ENCODE measurements at places on chromosomes 6 and 20. TPM values are rescaled to one million over a fixed set of nuclear protein-coding genes. Genes with fewer than 3 reads are reported as not detected.

- no peak for DNase-seq
Measured at GRCh38 chr6:5337573-5337972, 76.3 kb downstream of the FARS2 start.

GRCh38 chr6:102039441-102039840 lies 645.9 kb downstream of the GRIK2 start:
- no peak for DNase-seq

DNA sequence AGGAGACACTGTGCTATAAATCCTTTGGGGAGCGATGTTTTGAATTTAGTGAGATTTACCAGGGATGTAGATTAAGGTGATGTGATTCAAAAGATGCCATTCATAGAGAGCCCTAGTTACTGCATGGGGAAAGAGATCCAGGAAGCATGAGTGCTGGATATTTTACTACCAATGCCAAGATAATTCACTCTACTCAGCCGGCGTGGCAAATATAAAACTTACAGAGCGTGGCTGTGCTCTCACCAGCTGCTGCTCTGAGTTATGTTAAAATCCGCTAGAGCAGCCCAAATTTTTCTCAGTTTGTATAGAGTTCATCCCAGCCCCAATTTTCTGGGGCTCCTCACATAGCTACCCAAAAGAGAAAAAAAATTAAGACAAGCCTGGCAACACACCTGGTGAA lies 48.6 kb downstream of the BFSP1 start:
- no peak for DNase-seq

- DNase-seq: no peak
Measured at GRCh38 chr6:54428431-54428830, 120.2 kb downstream of the TINAG start.

DNA sequence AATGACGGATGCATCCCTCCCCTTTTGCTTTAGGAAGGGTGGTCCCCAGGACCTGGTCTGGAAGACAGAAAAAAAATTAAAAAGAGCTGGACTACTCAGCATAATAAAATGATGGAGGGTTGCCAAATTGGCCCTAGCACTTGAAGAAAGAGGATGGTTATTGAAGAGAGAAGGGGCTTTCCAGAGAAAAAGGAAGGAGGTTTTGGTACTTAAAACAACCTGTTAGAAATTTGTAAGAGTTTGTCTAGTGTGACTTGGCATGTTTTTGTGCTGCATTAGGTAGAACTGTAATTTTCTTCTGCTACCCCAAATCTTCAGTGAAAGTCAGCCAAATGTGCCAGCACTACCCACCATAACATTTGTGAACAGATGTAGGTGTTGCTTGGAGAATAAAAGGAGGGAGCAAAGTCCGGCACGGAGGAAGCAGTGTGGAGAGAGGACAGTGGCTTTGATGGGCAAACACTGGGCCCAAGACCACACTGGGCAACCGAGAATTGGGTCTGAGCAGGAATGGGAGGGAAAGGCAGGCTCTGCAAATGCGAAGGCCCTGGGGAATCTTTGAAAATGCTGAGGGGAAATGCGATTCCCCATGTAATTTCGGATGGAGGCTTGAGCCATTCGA lies 160.9 kb downstream of the QRSL1 start:
- no peak for DNase-seq

GRCh38 chr6:106064142-106064541 lies 22.0 kb upstream of the PRDM1 start:
- no peak for DNase-seq

DNA sequence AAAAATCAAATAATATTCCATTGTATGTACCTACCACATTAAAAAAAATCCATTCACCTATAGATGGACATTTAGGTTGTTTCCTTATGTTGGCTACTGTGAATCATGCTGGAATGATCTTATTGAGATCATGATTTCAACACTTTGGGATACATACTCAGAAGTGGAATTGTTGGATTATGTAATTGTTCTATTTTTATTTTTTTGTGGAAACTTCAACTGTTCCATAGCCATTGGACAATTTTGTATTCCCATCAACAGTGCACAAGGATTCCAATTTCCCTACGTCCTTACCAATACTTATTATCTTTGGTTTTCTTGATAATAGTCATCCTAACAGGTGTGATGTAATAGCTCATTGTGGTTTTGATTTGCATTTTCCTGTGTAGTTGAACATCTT lies 834.0 kb downstream of the MAFB start:
- no peak for DNase-seq

NKX2-2 gene
- not detected for total RNA-seq

- no peak for DNase-seq
Measured at GRCh38 chr6:149403534-149403933, 3.5 kb downstream of the SUMO4 start.

DNA sequence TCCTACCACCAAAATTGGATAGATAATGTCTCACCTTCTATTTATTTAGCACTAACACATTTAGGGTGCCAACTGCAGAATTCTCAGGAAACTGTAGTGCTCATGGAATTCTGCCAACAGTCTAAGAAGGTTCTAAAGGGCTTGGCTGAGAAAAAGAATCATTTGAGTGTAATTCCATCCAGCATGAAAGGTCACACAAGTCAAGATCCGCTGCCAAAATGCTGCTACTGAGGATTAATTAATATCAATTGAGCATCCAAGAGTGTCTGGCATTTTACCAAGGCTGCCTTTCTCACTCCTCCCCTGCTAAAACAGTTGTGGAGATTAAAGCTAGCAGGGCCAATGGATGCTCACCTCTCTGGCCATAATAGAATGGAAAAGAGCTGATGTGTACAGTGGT lies 112.7 kb downstream of the FHL5 start:
- no peak for DNase-seq

COL11A2 gene
- total RNA-seq: 1.2 TPM

ENPP1 gene
- total RNA-seq: 10.2 TPM

E2F1 gene
- 3.8 TPM for total RNA-seq

DCDC2 gene
- total RNA-seq: 6.5 TPM

DNA sequence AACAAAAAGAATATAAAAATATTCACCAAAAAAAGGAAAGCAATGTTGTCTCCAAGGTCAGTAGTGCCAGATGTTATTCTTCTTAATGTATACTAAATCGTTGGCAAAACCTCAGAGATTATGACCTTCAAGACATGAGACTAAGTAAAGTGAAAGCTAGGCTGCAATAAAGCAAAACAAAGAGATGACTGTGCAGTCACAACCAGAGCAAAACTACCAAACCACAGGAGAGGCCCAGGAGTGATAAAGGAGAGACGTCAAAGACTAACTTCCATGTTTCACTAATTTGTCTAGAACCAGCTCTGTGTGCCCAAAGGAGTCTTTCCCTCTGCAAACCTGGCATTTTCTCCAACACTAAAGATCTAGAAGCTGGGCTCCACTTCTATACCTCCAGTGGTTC lies 155.9 kb upstream of the POU3F2 start:
- DNase-seq: no peak

All from ovary (tissue), 10 donors.